ENCODE measurements at places on chromosomes 4 and X.

GRCh38 chrX:56564164-56564885 lies 898 bp downstream of the UBQLN2 start:
- peak; percentile 21 for DNase-seq

DNA sequence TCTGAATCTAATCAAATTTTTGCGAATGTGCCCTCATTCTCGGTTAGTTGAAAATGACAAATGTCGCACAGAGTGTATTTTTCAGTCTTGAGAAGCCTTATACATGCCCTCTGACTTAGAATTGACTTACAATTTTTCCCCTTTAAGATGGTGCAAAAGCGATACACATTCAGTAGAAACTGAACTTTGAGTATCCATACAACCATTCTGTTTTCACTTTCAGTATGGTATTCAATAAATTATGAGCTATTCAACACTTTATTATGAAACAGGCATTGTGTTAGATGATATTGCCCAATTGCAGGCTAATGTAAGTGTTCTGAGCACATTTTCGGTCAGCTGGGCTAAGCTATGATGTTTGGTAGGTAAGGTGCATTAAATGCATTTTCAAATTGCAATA lies 43.4 kb downstream of the SLC9A7 start:
- DNase-seq: no peak

DNA sequence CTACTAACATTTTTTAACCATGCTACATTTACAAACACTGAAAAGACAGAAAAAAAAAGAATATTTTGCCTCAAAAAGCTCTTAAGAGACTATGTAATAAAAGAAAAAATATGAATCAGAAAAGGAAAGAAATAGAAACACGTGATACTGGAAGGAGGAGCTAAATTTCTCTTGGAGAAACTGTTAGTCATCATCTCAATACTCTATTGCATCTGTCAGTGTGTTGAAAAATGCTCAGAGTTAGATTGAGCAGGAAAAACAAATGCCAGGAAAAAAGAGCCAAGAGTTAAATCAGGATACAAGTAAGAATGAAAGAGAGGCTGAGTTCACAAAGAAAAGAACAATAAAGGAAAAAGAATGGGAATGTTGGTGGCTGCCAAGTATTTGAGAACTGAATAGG lies 2.6 kb downstream of the RAB28 start:
- DNase-seq: no peak

- DNase-seq: no peak
Measured at GRCh38 chr4:93994175-93994994, 165.8 kb downstream of the ATOH1 start.

GRCh38 chrX:20271730-20272129 lies 5.0 kb upstream of the RPS6KA3 start:
- DNase-seq: no peak

GRCh38 chr4:121070696-121071639 lies 1.4 kb downstream of the NDNF start:
- DNase-seq: no peak

DNA sequence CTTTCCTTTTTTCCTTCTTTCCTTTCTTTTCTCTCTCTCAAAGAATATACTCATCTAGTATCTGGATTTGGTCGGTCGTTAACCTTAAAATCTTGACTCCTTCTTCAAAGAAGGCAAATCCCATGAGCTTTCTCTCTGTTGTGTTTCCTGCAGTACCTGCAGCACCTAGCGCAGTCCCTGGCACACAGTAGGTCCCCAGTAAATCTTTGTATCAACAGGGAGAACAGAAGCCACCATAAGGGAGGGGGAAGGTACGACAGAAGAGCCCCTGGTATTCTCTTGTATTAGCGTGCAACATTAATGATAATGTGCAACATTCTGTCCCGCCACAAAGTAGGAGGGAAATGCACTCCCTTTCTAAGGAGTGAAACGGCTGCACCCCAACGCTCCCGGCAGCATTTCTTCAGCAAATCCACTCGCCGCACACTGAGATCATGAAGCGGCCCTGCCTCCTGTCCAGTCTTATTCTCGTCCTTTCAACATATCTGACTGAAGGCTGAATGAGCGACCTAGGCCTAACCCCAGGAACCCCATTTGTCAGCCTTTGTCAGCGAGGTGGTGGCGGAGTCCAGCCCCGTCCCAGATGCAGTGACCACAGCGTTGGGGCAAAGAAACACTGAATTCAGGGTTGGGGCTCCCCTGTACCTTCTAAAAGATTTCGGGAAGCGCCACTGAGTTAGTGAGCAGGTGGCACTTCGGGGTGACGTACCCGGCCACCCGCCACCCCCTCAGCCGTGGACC lies 133.7 kb downstream of the AMELX start:
- DNase-seq: no peak

- DNase-seq: no peak
Measured at GRCh38 chrX:139902559-139902958, 30.3 kb downstream of the ATP11C start.

GRCh38 chrX:29535212-29536162 lies 679.9 kb upstream of the MAGEB2 start:
- no peak for DNase-seq

GRCh38 chrX:46333550-46333949 lies 211.7 kb downstream of the ZNF674 start:
- no peak for DNase-seq

GRCh38 chr4:54276641-54277430 lies 47.7 kb downstream of the PDGFRA start:
- DNase-seq: no peak

GRCh38 chr4:124945422-124945821 lies 232.9 kb upstream of the ANKRD50 start:
- DNase-seq: no peak

DNA sequence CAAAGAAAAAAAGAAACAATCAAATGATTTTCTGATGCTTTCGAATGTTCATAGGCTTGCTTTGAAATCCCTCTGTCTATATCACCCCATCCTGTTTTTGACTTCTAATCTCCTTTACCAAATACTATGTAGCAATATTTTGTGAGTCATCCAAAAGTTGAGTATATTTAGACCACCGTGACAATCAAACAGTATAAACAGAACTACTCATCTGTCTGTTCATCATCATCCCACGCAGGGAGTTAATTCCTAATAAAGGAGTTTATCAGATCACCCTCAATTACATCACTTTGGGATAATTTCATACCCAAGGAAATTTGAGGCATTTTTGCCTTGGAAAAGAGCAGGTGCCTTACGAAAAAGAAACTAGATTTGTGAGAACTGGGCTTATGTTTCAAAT lies 212.9 kb downstream of the CBR4 start:
- DNase-seq: no peak

DNA sequence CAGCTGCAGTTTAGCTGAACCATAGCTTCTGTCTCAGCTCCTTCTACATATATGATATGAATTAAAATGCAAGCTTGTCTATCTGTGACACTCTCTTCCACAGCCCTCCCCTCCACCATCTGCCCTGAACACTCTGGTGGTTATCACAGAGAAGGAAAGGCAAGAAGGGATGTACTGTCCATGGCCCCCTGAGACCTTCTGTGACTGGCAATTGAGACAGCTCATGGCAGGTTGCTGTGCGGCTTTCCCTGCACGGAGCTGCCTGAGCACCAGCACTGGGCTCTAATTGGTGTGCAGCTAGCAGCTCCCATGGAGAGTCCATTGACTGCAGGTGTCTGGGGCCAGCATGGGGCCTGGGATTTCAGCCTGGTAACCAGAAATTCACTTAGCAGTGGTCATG lies 109.8 kb upstream of the ANXA3 start:
- no peak for DNase-seq

GRCh38 chr4:93313197-93313596 lies 515.4 kb upstream of the ATOH1 start:
- no peak for DNase-seq

DNA sequence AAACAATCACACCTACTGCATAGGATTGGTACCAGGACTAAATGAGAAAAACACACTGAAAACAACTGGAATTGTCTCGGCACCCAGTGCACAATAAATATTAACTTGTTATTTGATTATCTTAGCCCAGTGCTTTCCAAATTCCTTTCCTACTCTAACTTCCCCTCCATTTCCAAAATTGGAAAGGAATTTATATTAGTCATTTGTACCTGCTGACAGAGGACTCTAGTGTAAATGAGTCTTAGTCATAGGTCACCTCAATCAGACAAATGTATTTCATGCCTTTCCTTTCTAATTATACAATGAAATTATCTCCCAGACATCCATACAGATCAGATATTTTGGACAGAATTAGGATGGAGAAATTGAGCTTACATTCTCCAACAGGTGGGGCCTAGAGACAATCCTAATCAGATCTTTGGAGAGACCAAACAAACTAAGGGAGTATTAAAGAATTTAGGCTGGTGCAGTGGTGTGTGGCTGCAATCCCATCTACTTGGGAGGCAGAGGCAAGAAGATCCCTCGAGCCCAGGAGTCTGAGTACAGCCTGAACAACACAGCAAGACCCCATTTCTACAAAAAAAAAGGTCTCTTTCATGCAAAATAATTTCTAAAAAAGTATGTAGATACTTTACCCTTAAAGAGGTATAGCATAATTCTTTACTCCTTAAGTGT lies 10.1 kb downstream of the SH3D19 start:
- DNase-seq: no peak

- DNase-seq: no peak
Measured at GRCh38 chr4:121758925-121759568, 5.9 kb downstream of the SMIM43 start.

GRCh38 chr4:23991444-23991843 lies 101.6 kb upstream of the PPARGC1A start:
- no peak for DNase-seq

GRCh38 chr4:129342819-129343408 lies 247.0 kb downstream of the C4orf33 start:
- DNase-seq: no peak

DNA sequence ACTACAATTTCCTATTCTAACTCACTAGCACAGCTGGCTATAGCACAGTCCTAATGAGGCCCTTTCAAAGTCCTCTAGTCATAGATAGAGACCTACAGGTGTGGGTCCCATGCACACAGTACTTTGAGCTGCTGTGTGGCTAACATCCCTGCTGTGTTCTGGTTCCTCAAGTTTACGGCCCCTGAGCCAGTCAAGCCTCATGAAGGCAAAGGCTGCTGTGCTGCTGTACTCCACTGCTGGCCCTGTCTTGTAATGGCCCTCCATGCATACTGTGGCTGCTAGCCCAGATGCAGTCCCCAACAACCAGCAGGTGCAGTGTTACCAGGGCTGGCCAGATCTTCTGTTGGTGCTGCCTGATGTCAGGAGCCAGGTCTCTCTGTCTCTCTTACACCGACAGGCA lies 23.4 kb upstream of the ENPEP start:
- DNase-seq: no peak

- DNase-seq: no peak
Measured at GRCh38 chrX:114178126-114178525, 405.8 kb upstream of the HTR2C start.

- DNase-seq: peak; percentile 88
Measured at GRCh38 chr4:1784789-1785591, 8.1 kb upstream of the FGFR3 start.

DNA sequence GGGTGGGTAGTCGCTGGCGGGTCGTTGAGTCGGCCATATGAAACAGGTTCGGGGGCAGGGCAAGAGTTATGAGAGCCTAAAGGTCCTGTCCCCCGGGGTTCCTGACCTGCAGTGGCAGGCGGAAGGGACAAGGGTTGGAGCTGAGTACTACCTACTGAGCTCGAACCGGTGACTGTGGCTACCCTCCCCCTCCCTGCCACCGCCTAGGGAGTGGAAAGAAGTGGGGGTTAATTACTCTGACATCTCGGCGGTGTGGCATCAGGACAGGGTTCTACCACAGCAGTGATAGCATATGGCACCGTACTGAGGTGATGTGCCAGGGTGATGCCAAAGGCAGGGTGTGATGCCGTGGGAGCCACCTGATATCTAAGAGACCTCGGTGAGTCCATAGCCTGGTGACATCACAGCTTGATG lies 307 bp downstream of the ATG4A start:
- peak; percentile 31 for DNase-seq

GRCh38 chr4:2606960-2607506 lies 70.6 kb downstream of the FAM193A start:
- DNase-seq: no peak

- no peak for DNase-seq
Measured at GRCh38 chrX:98548519-98548918, 1664.8 kb downstream of the RPA4 start.

DNA sequence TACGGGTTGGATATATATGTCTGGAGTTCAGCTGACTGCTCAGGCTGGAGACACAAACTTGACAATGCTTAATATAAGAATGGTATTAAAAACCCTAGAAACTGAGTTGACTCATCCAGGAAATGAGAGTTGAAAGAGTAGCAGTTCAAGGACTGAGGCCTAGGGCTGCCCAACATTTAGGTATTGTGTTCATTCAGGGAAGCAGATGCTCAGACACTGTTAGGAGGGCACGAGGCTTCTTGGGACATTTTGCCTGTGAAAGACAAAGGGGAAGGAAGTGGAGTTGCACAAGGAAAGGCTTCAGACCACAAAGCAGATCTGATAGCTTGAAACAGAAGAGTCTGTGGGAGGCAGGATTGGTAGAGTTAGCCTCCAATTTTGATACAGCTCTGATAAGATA lies 52.0 kb upstream of the HS3ST1 start:
- DNase-seq: no peak

- DNase-seq: no peak
Measured at GRCh38 chr4:88570001-88570400, 22.3 kb upstream of the HERC3 start.

DNA sequence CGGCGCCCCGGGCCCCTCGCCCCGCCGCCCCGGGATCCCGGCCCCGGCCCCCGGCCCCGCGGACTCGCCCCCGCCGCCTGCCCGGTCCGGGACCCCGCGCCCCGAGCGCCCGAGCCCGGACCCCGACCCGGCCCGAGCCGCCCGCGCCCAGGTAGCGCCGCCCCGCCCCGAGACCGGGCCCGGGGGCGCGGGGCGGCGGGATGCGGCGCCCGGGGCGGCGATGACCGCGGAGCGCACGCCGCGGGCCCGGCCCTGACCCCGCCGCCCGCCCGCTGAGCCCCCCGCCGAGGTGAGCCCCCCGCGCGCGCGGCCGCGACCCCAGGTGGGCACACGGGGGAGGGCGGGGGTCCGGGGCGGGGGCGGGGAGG lies 224 bp downstream of the FGFRL1 start:
- no peak for DNase-seq

GRCh38 chrX:134570899-134571298 lies 87.4 kb downstream of the PLAC1 start:
- no peak for DNase-seq

- peak; percentile 43 for DNase-seq
Measured at GRCh38 chr4:22389240-22389870, 126.5 kb downstream of the ADGRA3 start.

- DNase-seq: no peak
Measured at GRCh38 chrX:1321674-1322073, 14.9 kb upstream of the IL3RA start.

DNA sequence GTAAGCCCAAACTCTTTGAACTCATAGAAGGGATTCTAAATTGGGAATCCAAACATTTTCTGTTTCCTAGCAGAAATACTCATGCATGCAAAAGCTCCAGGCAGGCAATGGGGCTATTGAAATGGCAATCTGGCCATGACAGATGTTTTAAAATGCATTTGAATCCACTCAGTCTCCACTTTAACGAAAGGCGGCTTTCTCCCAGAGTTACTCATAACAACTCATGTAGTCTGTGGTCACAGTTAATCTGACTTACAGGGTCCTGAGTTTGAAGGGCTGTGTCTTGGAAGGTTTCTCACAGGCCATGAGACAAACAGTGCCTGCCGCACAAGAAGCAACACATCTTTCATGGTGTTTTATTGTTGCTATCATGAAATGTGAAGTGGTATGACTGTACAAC lies 185.7 kb downstream of the AMELX start:
- no peak for DNase-seq

Measured in K562 (cell line).